Right kidney (tissue), 9 donors: ENCODE measurements at places on chromosomes 6 and 20.

DNA sequence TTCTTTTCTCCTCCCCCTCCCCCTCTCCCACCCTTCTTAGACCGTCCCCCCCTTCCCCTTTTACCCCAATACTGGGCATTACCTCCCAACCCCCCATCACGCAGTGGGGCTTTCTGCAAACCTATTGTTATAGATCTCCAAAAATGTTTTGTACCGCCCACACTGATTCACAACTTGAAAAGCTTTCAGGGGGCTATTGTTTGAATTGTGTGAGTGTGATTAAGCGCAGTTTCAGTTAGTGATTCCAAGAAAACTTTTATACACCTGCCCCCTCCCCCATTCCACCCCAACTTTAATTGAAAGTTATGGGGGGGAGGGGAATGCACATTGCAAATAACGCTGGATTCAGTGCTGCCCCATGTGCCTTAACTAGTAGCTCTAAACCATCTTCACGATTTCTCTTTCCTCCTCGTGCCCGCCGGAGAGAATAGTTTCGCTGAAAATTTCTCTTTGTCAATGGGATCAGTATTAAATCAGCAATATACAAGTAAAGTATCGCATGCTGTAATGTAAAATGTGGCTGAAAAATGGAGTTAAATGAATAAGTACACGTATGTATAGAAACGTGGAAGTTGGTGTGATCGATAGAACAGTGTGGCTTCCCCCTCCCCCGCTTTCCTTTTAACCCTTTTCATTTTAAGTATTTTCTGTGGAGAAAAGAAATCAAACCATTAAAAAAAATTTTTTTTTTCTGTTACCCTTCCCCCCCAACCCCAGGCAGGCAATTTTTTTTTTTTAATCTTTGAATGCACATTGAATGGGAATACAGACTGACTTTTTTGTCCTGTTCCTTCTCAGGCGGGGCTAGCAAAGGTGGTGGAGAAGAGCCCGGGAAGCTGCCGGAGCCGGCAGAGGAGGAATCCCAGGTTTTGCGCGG is 632 bp downstream of the LIN28B start:
- peak; percentile 35 for DNase-seq

DNA sequence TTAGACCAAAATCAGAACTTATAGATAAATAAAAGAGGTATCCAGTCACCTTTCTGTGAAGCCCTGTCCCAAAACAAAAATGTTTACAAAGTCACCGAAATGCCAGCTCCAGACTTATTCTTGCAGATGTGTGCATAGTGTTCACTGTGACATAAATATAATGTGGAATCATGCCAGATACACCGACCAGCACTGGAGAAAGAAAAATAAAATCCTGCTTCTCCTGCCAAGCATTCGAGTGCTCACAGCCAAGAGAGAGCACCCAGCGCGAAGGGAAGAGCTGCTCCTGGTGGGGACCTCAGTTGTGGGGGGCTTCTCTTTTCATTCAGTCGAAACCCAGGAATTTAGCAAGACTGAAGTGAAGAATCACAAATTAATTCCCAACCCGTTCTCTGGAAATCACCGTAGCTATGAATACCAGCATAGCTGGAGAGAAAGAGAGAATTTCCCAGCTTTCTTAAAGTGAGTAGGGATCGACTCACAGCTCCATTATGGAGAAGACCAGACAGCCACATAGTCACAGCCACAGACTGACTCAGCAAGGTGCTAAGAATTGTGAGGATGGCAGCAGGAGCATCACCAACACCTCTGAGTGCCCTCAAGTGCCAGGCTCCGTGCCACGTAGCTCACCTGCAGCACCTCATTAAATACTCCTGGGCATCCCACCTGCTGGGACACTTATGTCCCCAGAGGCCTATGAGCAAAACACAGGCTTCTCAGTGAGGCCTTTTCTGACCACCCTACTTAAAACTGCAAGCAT is 33.2 kb downstream of the BFSP1 start:
- no peak for DNase-seq

GRCh38 chr6:106642476-106642875 is 13.1 kb downstream of the QRSL1 start:
- DNase-seq: no peak

DNA sequence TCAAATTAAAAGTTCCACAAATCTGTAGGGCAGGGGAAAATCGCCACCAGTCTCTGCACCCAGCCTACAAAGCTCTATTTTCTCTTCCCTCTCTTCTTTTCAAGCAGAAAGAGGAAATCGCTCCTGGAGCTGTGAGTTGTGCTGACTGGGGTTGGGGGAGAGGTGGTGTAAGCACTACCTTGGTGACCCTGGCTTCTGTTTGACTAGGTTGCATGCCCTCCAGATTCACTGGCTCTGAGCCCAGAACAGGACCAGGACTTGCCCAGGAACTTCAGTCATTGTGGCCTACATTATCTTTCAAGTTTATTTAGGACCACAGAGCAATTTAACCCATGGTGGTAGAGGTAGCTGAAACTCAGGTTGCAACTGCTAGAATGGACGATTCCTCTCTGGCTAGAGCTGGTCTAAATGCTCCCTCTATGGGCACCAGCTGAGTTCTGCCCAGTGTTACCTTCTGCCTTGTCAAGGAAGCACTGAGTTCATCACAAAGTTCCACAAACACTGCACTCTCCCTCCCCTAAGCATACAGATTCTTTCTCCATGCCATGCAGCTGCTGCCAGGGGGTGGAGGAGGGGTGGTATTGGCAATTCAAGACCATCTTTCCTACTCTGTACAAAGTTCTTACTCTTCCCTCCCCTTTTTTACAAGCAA is 122.0 kb upstream of the BMP5 start:
- no peak for DNase-seq

- DNase-seq: no peak
Measured at GRCh38 chr20:10812759-10813327, 139.0 kb upstream of the JAG1 start.

- peak; percentile 22 for DNase-seq
Measured at GRCh38 chr20:40144581-40144980, 544.5 kb downstream of the MAFB start.

DNA sequence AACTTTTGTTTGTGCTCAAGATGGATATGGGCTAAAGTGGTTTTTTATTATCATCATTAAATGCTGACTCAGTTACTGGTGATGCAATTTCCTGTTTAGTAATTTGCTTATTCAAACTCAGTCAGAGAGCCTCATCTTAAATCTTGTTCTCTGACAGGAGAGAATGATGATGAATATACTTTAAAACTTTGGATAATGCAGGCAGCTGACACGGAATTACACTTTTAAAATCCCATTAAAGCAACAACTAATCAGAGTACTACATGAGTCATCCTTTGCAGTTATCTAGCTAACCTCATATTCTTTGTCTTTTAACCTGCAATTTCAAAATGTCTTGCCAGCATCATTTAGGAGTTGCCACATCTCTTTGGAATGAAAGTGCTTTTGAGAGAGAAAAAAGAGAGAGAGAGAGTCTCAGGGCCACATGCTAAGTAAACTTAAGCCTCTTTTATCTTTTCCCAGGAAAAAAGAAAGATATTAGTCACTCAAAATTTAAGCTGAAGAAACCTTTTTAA is 9.2 kb upstream of the C6orf141 start:
- no peak for DNase-seq
